Activated CD4-positive, alpha-beta T cell treated with anti-CD3 and anti-CD28 coated beads for 48 hours (primary cell): ENCODE measurements at places on chromosomes 5 and 9.
A peak's percentile ranks its signal among the peaks of the same experiment; 100 is the strongest.

GRCh38 chr9:117234103-117234502, 180.8 kb downstream of the ASTN2 start:
- DNase-seq = no peak

DNA sequence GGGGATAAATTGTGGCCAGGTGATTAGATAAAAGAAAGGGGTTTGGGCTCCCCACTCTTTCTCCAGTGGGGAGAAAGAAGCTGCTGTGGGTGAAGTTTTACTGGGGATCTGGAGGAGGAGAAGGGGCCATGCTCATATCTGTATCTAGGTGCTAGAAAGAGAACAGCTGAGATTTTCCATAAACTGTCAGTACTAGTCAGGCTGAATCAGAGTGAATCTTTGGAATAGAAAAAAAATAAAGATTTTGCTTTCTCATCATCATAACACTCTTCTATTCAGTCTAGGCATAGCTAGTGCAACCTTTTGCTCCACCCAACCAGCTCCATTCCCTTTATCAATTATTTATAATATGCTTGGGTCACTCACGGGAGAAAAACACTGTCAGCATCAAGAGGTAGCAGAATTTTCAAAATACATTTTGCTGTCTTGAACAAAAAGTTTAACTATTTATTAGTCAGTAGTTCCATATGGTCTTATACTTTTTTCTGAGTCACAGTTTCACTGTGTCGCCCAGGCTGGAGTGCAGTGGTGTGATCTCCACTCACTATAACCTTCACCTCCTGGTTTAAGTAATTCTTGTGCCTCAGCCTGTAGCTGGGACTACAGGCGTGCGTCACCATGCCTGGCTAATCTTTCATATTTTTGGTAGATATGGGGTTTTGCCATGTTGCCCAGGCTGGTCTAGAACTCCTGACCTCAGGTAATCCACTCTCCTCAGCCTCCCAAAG, 21.3 kb upstream of the ERMP1 start:
- peak; percentile 44 for DNase-seq

DNA sequence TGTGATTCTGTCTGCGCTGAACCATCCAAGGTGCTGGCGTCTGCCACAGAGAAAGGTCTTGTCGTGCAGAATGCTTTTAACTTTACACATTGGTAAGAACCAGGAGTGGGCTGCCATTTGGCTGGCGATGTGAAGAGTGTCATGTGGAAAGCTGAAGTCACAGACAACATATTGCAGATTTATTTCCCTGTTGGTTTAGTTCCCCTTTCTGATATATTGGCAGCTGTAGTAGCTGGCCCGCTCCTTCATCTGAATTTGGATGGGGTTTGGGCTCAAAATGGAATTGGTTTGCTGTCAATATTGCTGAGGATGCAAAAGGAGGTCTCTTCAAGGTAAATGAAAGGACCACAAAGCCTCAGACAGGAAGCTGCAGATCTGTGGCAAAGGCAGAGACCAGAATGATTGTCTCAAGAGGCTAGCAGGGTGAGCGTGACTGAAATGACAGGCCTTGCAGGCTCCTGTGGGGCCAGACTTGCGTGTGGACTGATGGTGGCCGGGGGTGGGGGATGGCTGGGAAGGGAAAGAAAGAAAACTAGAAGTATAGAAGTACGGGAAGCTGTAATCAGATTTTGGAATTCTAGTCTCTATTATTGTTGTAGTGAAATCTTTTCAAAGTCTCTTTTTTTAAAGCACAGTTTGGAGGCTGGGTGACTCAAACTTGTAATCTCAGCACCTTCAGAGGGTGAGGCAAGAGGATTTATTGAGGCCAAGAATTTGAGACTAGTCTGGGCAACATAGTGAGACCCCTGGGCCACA, 25.1 kb upstream of the CD180 start:
- DNase-seq = peak; percentile 54

DNA sequence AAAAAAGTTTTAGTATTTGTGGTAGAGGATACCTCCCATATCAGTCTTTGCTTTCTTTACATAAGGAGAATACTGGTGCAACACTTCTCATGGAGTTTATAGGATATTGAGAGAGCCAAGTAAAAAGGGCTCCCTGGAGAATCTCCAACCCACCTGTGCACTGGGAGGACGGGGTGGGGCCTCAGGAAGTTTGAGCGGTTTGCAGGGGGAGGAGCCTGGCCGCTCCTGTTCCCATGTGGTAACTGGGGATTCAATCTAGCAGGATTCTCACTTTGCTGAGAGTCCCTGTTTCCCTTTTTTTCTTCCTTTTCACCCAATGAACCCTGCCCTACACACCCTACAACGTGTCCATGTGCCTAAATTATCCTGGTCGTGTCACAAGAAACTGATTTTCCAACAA, 82.8 kb downstream of the APTX start:
- no peak for DNase-seq

- DNase-seq = no peak
Observed at GRCh38 chr9:133277467-133277866, 2.5 kb upstream of the ABO start.

- DNase-seq = no peak
Observed at GRCh38 chr9:6910032-6910431, 152.3 kb downstream of the KDM4C start.

DNA sequence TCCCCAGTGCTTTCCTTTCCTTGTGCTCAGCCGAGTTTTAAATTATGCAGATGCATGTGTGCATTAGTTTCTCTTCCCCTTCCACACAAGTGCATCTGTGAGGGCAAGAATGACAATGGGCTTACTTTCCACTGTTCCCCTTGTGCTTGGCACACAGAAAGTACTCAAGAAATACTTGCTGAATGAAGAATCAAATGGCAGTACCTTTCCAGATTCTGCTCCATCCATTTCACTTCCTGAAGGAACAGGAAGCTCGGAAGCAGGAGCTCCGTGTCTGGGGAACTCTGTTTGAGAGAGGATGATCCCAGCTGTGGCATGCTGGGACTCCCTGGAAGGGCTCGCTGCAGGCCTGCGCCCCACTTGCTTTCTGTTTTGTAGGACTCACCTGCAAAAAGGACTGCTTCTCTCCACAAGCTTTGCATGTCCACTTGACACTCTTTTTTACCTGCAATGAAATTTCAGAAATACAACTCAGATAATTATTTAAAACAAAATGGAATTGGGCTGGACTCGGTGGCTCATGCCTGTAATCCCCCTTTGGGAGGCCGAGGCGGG, 5.5 kb downstream of the MRNIP start:
- no peak for DNase-seq

DNA sequence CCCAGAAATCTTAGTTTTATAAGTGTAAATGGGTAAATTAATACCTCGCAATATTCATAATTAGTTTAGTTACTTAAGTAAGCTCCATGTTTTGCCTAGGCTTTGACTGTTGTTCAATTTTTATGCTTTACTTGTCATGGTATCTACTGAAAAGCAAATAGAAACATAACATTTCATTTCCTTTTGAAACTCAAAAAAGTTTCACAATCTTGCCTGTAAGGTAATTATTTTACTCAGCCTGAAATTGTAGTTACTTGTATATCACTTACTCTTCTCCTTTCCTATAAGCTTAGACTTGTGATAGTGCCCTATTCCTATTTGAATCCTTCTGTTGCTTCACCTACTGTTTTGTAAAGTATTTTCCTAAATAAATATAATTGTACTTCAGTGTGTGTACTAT, 914.4 kb upstream of the COX7C start:
- DNase-seq = no peak

DNA sequence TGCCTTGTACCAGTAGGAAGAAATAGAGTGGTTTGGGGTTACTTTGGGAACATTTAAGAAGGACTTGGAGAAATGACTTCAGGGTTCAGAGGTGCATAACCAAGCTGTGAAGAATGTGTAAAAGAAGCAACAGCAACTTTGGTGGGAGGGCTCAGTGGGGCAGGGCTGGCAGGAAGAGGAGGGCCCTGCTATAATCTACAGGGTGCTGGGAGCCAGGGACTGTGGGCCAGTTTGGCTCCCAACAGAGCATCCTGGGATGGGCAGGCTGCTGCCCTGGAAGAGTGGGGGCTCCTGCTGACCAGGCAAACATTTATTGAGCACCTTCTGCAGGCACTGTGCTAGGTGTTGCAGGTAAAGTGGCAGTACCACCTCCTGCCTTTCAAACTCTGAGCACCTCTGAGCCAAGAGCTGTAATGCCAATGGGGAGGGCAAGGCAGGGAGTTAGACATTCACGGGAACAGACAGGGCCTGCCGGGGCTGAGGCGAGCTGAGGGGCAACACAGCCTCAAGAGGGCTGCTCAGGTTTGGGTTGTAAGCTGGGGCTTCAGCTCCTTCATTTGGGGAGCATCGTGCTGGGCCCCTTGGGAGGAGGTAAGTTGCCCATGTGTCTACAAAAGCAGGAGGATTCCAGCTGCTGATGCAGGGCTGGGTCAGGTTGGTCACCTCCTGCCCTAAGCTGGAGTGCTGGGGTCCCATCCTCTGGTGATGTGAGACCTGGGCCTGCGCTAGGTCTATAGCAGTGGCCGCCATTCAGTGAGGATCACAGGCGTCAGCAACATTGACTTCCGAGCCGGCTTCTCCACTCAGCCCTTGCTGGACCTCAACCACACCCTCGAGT, 30.6 kb downstream of the HMCN2 start:
- no peak for DNase-seq

DNA sequence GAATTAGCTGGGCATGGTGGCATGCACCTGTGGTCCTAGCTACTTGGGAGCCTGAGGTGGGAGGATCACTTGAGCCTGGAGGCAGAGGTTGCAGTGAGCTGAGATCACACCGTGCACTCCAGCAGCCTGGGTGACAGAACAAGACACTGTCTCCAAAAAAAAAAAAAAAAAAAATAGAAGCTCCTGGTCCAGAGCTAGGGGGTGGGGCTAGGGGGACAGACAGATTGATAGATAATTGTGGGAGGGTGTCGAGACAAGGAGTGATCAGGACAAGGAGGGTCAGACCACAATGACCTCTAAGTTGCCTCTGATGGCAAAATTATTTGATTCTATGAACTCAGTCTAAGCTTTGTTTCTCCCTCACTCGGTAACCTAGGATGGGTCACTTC, 6.6 kb upstream of the PHF19 start:
- DNase-seq = no peak

GRCh38 chr9:120854596-120855327, 12.0 kb upstream of the PSMD5 start:
- no peak for DNase-seq

DNA sequence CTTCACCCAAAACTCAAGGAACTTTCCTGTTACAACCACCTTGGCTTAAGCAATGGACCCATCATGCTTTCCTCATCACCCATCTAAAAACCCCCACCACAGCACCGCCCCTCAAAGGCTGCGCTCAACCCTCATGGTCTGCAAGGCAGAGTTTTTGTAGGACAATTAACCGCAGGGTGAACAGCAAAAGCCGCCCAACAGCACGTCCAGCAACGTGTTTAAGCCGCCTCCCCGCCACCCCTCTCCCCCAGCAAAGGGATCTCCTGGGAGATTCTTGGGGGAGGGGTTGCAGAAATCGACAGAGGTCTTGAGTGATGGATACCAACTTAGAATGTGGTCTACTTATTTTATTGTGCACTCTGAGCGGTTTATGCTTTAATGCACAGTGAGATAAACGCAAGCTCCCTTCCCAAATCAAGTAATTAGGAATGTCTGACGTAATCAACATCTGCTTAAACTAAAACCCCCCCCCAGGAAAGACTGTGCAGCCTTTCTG, 1.9 kb downstream of the ROR2 start:
- DNase-seq = no peak

GRCh38 chr5:127758766-127759283, 55.6 kb downstream of the CCDC192 start:
- no peak for DNase-seq

GRCh38 chr5:19782566-19782965, 205.4 kb downstream of the CDH18 start:
- DNase-seq = no peak
